ENCODE measurements at places on chromosomes 4 and X.

DNA sequence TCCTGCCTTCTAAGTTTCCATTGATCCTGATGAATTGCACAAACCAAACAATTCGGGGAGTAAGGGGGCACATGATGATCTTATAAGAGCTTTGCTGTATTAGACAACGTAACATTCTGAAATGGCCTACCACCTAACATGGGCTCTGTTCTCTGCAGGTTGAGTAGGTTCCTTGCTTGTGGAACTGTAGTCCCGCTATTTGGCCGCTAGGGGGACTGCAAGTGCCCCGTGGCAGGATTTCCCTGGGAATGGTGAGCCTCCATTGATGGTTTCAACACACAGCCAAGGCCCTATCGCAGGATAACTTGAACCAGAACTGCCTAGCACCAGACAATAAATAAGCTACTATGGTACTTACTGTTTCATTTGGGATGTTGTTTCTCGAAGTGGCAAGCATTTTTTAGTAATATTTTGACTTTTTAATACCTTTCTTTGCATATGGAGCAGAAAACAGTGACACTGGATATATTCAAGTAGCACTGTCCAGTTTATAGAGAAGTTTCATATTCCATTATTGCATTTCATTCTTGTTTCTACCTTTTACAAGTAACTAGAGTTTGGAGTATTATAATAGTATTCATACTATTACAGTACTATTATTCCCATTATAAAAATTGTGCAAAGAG, 11.9 kb downstream of the AR start:
- DNase-seq, result peak; percentile 3

DNA sequence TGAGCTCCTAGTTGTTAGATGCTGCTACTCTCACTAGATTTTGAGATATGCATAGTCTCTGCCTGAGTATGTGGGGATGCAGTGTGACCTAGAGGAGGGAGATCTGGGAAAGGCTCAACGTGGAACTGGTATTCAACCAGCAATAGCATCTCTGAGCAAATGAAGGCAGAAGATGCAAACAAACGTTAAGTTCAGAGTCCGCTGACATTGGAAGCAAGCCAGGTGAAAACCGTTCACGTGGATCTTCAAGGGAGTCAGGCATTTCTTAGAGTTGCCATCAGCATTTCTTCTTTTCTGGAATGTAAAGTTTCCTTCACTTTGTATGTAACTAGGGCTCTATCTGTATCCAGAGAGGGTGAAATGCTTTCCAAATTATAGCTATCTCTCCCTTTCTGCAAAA, 59.9 kb downstream of the C4orf51 start:
- DNase-seq, result peak; percentile 27

GRCh38 chrX:131739823-131740222, 195.9 kb downstream of the OR13H1 start:
- DNase-seq, result peak; percentile 7

DNA sequence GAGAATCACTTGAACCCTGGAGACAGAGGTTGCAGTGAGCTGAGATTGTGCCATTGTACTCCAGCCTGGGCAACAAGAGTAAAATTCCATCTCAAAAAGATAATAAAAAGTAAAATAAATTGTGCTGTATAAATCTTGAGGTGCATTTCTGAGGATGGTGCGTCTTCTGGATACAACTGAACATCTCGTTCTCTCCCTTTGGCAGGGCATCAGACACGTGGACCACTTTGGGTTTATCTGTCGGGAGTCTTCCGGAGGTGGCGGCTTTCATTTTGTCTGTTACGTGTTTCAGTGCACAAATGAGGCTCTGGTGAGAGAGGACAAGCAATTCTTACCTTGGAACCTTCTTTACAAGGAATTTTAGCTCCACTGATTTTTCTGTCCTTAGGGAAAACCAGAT, 60.2 kb downstream of the PTTG2 start:
- DNase-seq, result no peak

DNA sequence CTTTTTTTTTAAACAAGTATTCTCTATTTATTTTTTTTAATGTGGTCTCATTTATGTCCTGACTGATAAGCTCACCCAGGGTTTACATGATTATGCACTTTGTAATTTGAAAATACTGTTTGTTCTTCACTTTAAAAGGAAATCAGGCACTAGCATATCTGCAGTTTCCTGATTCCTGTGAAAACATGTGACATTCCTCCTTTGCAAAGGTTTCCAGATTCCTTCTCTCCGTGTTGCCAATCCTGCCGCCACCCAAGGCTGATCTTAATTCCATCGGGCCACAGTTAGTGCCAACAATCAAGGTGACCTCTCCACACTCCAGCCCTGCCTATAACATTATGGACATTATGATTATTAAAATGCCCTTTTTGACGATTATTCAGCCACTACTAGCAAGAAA, 225.4 kb downstream of the PCDH7 start:
- DNase-seq, result peak; percentile 59

DNA sequence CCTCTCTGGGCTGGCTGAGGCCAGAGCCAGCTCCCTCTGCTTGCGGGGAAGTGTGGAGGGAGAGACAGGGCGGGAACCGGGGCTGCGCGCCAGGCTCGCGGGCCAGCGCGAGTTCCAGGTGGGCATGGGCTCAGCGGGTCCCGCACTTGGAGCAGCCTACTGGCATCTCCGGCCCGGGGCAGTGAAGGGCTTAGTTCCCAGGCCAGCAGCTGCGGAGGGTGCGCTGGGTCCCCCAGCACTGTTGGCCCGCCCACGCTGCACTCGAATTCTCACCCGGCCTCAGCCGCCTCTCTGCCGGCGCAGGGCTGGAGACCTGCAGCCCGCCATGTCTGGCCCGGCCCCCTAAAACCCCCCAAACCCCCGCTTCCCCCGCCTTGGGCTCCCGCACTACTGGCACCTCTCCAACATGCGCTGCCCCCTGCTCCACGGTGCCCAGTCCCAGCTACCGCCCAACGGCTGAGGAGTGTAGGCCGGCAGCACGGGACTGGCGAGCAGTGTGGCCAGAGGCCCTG, 33.8 kb upstream of the FAT4 start:
- no peak for DNase-seq

DNA sequence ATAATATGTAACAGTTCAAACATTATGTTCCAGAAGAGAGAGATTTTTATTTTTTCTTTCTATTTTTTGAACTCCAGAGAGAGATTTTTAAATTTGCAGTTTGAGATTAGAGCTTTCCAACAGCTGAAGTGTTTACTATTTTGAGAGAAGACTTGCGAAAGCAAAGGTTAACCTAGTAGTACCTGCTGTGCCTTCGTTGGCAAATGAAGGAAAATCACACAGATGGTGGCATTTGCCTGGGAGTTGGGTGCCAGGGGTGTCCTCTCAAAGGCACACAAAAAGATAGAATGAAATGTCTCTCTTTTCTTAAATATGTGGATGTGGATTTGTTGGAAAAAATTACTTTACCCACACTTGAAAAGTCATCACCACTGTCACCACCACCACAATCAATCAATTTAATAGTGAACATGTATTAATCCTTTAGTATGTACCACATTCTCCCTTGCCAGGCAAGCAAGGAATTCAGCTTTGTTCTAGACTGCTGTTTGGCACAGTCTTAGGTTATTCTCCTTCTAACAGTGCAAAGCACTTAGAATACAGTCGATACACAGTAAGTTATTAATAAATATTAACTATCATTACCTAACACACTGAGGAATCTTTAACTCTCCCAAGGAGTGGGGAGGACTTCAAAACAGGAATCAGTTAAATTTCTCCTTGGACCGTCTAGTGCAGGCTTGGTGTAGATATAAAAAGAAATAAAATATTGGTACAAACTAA, 838.2 kb upstream of the FTHL17 start:
- DNase-seq, result no peak

DNA sequence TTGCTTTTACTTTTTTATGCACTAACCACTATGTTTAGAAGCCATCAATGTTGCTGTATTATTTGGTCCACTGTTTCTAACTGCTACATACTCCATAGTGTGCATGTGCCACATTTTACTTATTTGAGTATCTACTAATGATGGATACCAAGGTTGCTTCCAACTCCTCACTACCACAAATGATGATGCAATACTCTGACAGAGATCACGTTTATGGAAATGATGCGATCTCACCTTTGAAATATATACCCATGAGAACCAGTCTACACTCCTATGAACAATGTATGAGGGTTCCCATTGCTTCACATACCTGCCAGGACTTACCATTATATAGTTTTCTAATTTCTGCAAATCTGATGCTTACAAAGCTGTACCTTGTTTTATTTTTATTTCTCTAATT, 44.2 kb downstream of the HUWE1 start:
- no peak for DNase-seq

Measured in amniotic epithelial cell (primary cell).